Peyer's patch (tissue), 4 donors: ENCODE measurements at places on chromosomes 6 and 20. TPM values are rescaled to one million over a fixed set of nuclear protein-coding genes. Genes with fewer than 3 reads are reported as not detected.

DNA sequence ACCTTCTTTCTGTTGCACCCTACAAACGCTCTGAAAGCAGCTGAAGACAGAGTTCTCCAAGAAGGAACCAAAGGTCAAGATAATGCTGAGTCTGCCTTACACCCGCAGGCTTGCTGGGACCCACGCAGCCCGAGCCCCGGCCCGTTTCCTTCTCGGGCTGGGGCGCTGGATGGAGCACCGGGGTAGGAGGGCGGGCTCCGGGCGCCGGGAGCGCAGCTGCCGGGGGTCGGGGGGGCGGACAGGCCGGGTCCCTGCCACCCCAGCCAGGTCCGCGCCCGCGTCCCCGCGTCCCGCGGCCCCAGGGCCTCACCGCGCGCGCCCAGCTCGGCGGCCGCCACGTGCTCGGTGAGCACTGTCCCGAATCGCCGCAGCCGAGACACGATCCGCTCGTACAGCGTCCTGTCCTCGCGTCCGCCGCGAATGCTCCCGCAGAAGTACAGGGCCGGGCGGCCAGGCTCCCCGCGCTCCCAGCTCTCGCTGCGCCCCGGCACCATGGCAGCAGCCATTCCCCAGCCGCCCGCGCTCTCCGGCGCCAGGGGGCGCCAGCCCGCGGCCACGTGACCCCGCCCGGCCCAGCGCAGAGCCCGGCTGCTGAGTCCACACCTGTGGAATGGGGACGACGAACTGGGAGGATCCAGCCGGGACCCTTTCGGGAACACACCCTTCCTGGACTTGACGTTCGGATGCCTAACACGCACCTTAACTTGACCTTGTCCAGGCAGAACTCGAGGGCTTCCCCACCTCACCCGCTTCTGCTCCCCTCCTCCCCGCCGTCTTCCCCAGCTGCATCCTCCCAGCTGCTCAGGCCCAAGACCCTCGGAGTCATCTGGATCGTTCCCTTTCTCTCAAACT, at the start of gene DNPH1:
Gene DNPH1, minus strand, starts transcription at position 531 of the 852 bp plus-strand sequence. Its CDS starts 25 bp downstream, at position 506.
- peak; percentile 89 for DNase-seq

DNA sequence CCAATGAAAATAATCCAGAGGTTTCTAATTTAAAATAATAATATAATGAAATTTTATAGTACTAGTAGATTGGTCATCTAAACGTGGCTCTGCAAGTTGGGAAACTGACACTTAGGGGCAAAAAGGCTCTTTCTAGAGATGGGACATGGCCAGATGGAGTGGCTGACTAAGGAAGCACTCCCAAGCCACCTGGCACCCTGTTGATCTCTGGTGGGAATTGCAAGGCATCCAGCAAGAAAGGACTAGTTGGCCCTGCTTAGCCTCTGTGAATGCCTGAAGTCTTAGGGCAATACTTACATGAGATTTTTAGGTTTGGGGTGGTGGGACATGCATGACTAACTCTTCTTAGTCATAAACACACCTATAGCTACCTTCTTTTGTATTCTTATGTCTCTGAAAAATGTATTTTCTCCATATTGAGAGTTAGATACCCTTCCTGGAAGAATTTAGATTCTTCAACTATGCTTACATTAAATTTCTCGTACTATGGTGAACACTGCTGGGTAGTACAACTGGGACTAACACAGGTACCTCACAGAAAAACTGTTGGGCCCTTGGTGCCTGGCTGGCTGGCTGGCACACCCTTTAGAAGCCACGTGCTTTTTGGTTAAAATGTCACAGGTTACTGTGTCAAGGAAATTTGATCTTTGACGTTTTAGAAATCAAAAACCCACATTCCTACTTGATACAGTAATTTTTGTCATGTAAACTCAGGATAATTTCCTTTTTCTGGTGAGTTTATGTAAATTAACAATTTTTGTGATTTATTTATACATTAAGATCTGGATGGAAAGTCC, 25.0 kb upstream of the SH3BGRL2 start:
- DNase-seq, result no peak

DNA sequence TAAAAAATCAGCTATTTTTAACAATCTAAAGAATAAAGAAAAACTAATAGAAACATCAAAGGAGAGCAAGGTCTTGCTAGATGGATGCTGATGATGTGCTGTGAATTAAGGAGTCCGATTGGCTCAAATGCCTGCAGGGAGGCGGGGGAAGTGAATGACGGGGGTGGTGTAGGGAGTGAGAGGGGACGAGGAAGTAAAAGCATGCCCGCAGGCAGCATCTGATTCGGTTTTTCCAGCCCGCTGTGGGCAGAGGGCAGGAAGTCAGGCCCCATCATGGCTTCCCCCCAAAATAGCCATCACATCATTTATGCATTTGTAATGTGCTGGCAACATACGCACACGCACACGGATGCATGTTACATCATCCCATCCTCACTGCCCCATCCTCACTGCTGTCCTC, 10.3 kb downstream of the RSPO4 start:
- DNase-seq, result no peak

DNA sequence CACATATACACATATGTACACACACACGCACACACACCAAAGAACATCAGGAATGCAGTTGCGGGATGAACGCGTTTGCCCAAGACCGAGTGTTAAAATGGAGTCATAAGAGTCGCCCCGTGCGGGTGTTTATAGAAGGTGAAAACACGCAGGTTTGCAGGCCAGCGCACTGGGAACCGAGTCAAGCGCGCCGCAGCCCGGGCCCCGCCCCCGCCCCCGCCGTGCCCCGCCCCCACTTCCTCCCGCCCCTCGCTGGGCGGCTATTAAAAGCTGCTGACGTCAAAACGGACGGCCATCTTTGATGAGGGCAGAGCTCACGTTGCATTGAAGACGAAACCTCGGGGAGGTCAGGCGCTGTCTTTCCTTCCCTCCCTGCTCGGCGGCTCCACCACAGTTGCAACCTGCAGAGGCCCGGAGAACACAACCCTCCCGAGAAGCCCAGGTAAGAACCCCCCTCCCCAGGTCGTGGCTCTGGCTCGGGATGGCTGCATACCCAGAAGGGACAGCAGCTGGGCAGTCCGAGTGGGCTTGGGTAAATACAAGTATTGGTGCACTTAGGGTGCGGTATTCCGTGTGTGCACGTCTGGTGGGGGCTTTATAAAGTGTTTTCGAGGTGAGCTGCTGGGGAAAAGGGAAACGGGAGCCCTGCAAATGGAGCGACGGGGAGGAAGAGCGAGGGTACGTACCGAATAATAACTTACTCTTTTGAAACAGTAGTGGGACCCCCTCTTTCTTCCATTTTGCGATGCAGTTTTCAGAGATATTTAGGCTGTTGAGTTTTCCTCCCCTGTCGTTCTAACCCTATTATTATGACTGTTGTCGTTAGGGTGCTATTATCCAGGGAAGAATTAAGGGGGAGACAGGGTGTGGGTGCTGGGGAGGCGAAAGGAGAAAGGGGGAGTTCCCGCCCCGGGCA, at the start of gene SNAP25:
Gene SNAP25, plus strand, starts transcription at position 295 of the 916 bp plus-strand sequence. CDS start 56,662 bp downstream, outside the sequence.
- peak; percentile 16 for DNase-seq

DNA sequence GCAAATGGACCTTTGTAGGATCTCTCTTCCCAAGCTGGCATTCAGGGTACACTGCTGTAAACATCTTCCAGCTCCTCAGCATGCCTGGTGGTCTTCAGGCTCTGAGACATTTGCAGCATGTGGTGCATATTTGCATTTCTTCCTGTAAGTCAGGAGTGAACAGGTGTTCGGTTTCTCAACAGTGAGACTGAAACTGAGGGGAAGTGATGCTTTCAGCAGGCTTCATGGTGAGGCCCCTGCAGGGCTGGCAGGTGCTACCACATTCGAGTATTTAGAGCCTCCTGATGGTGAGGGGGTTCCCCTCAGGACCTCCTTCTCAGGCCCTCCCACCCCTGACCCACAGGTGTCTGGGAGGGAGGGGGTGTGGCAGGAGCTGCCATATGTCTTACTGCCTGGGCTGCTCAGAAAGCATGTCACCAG, 15.1 kb downstream of the MYBL2 start:
- peak; percentile 90 for DNase-seq

DNA sequence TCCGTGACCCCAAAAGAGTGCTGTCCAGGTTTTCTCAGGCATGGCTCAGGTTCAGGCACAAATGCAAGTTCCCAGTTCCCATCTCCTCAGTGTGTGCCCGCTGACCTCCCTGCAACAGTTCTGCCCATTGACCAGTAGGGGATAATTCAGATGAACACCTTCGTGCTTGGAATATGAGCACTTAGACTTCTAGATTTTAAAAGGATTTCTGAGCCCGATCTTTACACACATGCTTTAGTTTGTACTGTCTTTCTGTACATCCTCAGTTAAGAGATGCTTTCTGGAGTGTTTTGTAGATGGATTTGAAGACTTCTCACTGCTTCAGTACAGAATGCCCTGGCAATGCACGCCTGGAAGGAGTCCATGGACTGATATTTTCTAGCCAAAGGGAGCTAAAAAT, 239.6 kb upstream of the PLCB4 start:
- DNase-seq, result no peak

DNA sequence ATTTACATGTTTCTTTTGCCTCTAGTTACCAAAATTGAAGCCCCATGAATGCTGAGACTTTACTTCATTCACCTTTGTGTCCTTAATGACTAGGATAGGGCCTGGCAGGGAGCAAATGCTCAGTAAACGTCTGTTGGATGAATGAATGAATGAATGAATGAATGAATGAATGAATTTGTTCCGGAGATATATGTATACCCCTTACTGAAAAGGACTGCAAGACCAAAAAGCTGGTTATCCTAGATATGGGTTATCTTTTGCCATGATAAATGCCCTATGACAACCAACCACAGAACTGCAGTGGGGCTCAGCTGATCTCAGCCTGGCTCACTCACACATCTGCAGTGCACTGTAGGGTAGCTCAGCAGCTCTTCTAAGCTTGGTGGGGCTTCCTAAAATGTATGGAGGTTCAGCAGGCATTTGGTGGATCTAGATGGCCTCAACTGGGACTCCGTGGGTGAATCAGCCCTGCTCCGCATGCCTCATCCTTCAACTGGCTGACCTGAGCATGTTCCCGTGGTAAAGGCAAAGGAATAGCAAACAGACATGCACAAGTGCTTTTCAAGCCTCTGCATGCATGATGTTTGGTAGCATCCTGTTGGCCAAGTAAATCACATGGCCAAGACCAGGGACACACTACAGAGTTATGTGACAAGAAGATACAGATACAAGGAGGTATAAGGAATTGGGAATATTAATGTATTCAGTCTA, 378.7 kb upstream of the SOX4 start:
- no peak for DNase-seq

Gene DCBLD1
- 35.0 TPM for total RNA-seq

Gene MYO6
- total RNA-seq, result 87.1 TPM

Gene ADAM33
- total RNA-seq, result 24.5 TPM

Gene IL17A
- not detected for total RNA-seq

Gene DEFB121
- not detected for total RNA-seq

Gene HSF2
- total RNA-seq, result 15.1 TPM

Gene EEF1A2
- 3.2 TPM for total RNA-seq
